Activated CD8-positive, alpha-beta memory T cell treated with anti-CD3 and anti-CD28 coated beads, Interleukin-2, amount 50 U/mL, for 4 hours (primary cell): ENCODE measurements at places on chromosomes 13 and 19.

DNA sequence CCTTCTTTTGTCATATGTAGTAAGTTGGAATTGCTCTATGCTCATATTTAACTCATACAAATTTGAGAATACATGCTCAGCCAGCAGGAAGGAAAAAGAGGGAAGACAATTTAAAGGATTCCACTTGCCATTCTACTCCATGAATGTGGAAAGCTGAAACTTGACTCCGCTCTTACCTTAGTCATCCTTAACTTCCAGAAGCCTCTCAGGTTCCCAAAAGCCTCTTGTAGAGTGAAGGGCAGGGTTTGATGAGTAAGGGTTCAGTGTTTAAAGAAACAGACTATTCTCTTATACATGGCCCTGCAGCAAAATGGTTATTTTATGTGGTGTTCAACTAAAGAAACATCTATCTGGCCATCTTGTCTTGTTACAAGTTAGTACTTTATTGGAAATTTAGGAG, 27.1 kb downstream of the FAM124A start:
- DNase-seq: no peak

- no peak for DNase-seq
Measured at GRCh38 chr19:3866910-3867638, 1.8 kb downstream of the ZFR2 start.

GRCh38 chr13:44050450-44051063, 170.9 kb downstream of the LACC1 start:
- DNase-seq: no peak

DNA sequence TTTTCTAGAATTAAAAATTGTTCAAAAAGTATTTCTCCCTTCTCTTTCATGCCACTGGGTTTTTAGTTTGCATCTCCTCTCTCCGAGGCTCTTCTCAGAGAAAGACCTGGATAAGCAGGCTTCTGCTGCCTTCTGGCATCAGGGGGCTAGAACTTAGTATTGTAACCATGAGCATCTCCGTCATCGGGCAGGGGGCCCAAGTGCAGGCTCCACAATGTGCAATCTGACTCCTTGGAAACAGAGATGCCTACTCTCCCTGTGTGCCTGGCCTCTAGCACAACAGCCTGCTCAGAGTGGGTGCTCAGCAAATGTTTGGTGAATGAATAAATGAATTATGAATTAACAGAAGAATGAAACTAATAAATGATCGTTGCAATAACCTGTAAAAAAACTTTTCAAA, 45.6 kb upstream of the MTIF3 start:
- no peak for DNase-seq

DNA sequence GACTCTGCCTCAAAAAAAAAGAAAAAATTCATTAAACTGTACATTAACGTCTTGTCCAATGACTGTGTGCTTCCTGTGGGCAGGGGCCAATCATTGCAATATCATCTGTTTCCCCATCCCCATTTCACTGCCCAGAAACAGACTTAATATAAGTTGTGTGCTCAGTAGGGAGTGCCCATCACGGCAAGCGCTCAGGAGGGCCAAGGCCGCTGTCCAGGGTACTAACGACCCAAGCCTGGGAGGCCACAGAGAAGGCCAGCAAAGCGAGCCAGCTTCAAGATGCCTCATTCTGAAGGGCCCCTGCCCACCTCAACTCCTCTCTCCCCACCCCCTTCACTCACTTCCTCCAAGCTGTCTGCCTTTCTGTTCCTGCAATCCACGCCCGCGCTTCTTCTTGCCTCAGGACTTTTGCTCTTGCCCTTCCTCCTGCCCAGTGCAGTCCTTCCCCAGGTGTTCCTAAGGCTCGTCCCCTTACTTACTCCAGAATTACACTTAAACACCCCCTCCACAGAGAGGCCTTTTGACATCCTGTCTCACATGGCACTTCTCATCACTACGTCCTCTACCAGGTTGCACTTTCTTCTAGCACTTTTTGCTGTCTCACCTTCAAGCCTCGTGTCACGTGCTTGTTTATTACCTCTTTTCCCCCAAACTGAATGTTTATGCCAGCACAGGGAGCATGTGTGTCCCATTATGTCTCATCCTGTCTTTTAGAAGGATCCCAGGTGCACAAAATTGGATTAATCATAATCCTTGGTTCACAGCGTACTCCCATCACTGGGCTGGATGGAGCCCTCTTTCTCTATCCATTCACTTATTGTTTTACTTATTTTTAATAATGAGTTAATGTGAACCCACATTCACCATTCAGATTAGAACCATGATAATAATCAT, 11.3 kb upstream of the POU2F2 start:
- no peak for DNase-seq

- no peak for DNase-seq
Measured at GRCh38 chr13:75178436-75178835, 303.5 kb downstream of the TBC1D4 start.

GRCh38 chr13:44819245-44819644, 170.0 kb downstream of the NUFIP1 start:
- DNase-seq: no peak

- no peak for DNase-seq
Measured at GRCh38 chr19:340620-341385, 3.8 kb downstream of the MIER2 start.

GRCh38 chr13:28339419-28339818, 155.5 kb downstream of the FLT1 start:
- DNase-seq: no peak

DNA sequence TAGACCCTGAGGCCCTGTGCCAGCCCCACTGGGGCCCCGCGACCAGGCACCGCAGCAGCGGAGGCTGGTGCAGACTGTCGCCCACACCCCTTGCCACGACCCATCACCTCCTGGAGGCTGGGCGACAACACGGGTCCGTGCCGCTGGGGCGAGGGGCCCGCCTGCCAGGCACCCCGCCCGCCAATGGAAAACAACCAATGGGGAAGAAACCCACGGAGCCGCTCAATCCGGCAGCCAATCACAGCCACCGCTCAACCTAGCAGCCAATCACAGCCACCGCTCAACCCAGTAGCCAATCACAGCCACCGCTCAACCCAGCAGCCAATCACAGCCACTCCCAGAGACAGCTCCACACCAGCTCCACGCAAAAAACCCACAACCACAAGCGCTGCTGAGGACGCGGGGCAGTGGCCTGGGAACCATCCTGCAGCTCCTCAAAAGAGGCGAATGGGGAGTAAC, 29.7 kb downstream of the GPX4 start:
- DNase-seq: peak; percentile 73

DNA sequence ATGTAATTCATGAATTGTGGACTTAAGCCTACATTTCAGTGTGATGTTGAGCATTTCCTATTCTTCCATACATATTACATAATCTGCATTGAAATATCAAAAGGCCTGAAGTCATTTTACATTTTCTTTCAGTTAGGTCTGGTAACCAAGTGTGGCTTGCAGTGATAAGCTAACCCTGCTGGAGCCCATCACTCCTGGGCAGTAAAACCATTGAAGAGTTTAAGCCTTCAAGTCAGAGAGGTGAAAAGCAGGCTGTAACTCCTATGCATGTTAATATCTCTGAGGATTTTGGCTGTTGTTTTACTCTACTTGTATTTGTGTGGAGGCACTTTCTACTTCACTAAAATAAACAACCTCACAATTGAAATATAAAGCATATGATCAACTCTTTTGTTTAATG, 248.8 kb downstream of the SLITRK5 start:
- DNase-seq: no peak

- DNase-seq: no peak
Measured at GRCh38 chr13:30142486-30143211, 164.7 kb downstream of the KATNAL1 start.

DNA sequence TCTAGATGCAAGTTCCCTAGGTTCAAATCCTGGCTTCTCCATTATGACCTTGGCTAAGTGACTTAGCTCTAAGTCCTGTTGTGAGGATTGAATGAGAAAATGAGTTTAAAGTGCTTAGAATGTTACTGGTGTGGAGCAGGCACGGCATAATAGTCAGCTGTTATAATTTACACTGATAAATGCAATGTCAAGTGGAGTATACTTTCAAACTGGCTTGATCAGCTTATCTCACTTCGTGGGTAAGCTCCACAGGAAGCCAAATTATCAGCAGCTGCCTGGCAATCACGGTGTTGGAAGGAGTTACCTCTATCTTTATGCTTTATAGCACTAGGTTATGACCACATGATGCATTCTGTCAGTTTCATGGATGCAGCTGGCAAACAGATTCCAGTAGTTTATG, 272.8 kb downstream of the OLFM4 start:
- no peak for DNase-seq

DNA sequence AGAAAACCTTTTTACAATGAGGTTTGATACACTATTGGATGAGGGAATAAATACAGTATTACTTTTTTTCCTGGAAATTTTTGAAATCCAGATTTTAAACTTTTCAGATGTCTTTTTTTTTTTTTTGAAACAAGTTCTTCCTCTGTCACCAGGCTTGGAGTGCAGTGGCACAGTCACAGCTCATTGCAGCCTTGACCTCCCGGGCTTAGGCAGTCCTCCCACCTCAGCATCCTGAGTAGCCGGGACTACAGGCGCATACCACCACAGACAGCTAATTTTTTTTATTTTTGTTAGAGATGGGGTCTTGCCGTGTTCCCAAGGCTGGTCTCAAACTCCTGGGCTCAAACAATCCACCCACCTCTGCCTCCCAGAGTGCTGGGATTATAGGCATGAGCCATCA, 96.8 kb downstream of the RNF17 start:
- no peak for DNase-seq

DNA sequence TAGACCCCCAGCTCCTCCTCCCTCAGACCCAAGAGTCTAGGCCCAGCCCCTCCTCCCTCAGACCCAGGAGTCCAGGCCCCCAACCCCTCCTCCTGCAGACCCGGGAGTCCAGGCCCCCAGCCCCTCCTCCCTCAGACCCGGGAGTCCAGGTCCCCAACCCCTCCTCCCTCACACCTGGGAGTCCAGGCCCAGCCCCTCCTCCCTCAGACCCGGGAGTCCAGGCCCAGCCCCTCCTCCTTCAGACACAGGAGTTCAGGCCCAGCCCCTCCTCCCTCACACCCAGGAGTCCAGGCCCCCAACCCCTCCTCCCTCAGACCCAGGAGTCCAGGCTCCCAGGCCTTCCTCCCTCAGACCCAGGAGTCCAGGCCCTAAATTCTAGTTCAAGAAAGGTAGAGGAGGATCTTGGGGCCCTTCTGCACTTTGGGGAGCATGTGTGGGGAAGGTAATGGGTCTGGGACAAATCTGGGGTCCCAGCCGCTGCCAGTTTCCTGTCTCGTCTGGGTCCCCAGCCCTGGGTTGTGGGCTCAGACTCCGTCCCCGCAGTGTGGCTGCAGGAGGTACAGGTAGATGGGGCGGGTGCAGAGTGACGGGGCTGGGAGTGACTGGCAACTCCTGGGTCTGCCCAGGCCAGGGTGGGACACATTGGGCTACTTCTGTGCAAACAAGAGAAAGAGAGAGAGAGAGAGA, 3.2 kb upstream of the TMEM190 start:
- DNase-seq: no peak

DNA sequence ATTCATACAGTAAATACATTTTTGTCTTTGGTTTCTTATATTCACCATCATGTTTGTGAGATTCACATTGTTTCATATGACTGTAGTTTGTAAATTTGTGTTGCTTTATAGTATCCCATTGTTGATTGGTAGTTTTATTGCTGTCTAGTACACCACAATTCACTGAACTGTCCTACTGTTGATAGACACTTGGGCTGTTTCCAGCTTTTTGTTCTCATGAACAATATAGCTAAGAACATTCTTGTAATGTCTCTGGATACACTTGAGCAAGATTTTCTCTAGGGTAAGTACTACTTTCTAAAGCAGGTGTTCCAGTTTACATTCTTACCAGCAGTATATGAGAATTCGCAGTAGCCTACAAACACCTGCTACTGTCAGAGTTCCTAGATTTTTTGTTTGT, 37.8 kb downstream of the SKA3 start:
- no peak for DNase-seq

- no peak for DNase-seq
Measured at GRCh38 chr19:33654840-33655508, 33.2 kb downstream of the CHST8 start.

DNA sequence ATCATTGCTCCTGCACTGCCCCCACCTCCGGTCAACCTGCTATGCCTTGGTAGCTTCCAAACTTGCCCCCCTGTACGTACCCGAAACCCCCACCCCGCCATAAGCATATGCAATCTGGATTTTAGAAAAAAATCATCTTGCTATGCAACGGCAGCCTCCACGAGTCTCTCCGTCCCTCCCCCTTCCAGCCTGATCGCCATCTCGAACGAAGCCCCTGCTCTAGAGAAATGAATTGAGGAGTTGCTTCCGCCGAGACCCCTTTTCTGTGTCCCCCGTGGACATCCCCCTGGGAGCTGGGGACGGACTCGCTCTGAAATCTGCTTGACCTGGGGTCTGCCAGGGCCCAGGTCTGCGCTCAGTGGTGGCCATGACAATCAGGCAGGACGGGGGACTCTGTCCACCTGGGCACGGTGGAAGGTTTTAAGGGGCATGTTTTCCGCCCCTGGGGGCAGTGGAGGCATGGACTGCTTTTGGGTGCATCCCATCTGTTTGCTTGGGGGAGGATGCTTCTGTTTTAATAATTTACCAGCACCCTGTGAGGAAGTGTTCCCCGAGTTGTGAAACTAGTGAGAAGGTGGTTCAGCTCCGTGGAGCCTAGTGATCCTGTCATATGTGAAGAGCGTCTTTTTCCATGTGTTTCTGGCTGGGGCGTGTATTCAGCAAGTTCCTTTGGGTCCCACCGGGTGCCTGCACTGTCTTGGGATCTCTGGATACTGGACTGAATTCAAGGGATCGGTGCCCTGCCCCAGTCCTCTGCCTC, 1.0 kb downstream of the KDM4B start:
- DNase-seq: no peak

DNA sequence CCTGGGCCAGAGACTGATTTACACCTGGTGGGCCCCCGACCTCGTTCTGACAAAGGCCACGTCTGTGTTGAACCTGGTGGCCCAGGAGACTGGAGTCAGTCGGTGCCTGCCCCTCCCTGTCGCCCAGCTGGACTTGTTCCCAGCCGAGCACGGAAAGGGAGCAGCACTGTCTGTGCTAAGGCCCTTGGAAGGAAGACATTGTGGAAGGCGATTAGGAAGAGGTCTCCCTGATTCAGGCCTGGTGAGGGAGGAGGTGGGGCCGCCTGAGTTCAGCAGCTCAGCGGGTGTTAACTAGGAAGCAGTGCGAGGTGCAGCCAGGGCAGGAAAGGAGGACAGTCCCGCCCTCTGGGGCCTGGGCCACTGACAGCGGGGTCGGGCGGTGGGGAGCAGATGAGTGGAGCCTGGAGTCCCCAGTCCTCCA, 64.7 kb downstream of the GPR12 start:
- no peak for DNase-seq

GRCh38 chr19:4717966-4718701, 5.5 kb downstream of the DPP9 start:
- DNase-seq: no peak

GRCh38 chr19:3982701-3983541, 2.3 kb downstream of the EEF2 start:
- no peak for DNase-seq

DNA sequence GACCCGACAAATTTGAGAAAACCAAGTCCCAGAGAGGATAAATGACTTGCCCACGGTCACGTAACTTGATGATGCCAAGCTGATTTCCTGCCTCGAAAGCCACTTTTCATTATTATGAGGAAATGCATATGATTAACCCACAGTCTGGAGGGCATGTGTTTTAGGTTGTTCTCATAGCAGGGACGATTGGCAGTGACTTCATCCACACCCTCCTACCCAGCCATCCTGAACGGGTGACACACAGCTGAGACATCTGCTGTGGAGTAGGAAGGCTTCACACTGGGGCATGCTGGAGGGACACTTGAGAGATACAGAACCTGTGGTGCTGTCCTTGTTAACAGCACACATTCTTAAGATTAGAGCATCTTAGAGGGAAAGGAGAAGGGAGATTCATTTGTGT, 65.4 kb upstream of the WDFY2 start:
- no peak for DNase-seq

- DNase-seq: no peak
Measured at GRCh38 chr13:100883453-100883852, 208.9 kb upstream of the TMTC4 start.

- DNase-seq: no peak
Measured at GRCh38 chr19:39307046-39307821, 11.0 kb downstream of the IFNL1 start.
